ENCODE measurements at places on chromosomes 1 and 21. TPM values are rescaled to one million over a fixed set of nuclear protein-coding genes. Genes with fewer than 3 reads are reported as not detected.

The RCSD1 gene
- total RNA-seq, result 39.5 TPM

DNA sequence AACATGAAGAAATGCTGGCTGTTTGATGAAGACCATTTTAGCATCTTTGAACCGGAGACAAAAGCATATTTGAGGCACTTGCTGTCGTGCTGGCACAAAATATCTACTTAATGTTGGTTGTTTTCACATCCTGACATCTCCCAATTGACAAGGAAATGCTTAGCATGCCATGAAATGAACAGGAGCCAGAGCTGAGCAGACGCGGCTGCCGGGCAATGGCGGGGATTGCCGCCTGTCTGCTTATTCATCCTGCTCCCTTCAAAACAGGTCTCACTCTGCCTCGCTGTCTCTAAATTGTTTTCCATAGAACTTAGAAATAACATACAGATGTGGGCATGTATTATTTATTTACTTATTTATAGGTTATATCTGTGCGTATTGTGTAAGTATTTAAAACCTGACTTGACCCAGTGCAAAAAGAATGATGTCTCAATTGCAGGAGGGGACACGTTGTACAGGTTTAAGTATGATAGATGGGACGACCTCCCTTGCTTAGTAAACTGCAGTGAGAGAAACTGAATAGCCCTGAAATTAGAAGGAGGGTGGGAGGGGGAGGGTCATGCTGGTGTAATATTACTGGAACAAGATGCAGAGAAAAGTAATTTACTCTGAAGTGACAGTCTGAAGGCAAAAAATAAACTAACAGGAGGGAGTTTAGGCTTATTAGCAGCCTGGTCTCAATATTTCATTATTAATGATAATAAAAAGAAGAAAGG is 590.4 kb upstream of the PLXNA2 start:
- peak; percentile 4 for DNase-seq

GRCh38 chr1:15123925-15124324 is 29.6 kb upstream of the TMEM51 start:
- no peak for DNase-seq

- no peak for DNase-seq
Measured at GRCh38 chr1:178551940-178552339, 39.0 kb downstream of the TEX35 start.

DNA sequence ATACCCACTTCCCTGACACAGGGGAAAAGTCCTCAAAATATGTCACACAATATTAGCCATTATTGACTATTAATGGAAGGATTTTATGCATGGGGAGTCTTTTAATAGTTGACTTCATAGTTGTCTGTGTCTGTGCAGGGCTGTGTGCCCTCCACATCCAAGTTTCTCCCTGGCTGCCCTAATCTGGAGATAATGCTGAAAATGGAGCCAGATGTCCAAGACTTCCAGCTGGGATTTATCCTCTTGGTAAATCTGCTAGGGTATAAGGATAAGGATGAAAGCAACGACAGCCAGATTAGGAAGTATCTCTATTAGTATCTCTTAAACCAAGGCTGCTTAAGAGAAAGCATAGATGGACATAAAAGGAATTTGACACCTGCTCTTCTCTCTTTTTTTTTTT is 42.1 kb downstream of the CDK18 start:
- no peak for DNase-seq

- DNase-seq, result no peak
Measured at GRCh38 chr1:25128121-25128621, 104.1 kb downstream of the SYF2 start.

DNA sequence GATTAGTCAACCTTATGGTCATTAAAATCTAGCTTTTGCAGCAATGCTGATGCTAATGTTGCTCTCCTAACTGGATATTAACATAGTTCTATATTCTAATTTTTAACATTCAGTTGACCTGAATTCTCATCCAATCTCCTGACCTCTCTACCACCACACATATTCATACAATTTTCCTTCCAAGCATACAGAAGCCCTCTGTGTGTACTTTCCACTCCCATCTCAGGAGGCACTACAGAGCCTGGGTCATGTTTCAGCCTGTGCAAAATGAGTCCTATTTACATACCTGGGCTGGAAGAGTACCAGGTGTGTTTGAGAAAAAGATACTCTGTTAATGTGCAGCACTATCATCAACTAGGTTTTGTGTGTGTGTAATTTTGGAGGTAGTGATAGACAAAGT is 486.3 kb downstream of the NEGR1 start:
- no peak for DNase-seq

DNA sequence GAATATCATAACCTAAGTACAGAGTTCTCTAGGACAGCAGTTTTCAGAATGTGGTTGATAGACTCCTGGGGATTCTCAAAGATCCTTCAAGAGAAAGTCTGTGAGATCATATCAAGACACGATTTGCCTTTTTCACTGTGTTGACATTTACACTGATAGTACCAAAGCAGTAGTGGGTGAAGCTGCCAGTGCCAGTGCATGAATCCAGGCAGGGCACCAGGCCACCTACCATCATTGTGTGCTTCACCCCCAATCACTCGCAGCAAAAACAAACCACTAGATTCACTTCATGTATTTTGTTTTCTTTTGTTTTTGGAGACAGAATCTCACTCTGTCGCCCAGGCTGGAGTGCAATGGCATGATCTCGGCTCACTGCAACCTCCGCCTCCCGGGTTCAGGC is 23.9 kb downstream of the DNAJC16 start:
- no peak for DNase-seq

GRCh38 chr1:3028531-3029282 is 7.4 kb downstream of the ACTRT2 start:
- no peak for DNase-seq

DNA sequence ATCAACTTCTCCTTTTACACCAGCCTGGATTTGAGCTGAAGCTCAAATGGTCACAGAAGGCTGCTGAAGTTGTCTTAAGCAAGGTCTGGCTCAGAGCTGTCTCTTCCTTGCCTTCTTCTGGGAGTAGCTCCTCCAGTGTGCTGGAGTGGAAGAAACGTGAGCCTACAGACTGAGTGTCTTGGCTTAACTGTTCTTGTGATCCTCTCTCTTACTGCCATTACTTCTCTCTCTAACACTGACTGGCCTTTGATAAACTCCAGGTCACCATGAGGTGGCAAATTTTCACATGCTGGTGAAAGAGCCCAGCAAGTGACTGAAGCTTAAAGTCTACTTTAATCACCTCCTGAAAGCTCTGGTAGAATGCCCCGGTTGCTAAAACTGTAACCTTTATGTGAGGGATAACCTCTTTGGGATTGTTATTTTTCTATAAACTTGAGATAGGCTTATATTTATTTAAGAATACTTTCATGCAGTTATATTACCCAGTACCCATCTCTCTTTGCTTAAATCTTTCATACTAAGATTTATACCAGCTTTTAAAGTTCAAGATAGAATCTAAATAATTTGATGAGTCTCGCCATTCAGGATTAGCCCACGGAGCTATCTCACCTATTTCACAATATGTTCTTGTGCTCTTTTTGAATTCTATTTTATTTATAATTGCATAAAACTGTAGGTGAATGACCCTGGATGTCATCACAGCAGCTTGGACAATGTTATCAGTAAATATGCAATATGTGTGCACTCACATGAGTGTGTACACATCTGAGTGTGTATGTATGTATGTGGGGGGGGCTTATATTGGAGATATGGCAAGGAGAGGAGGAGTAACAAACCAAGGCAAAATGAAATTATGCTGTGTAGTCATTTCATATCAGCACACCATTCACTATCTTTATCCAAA is 924.0 kb downstream of the LTN1 start:
- no peak for DNase-seq

DNA sequence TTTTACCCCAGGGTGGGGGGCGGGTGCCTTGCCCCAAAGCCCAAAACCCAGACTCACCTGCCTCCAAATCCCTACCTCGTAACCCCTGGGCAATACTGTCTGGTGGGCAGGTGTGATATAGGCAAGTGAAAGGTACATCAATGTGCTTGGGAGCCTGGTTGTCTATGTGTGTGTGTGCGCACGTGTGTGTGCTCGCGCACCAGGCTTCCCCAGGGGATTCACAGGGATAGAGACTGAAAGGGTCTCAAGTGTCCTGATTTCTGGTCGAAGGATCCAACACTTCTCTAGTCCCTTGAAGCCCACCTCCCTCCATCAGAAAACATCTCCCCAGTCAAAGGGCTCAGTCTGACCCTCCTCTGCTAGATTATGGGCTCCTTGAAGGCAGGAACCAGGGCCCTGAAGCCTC is 28.9 kb upstream of the EPB41 start:
- DNase-seq, result no peak

DNA sequence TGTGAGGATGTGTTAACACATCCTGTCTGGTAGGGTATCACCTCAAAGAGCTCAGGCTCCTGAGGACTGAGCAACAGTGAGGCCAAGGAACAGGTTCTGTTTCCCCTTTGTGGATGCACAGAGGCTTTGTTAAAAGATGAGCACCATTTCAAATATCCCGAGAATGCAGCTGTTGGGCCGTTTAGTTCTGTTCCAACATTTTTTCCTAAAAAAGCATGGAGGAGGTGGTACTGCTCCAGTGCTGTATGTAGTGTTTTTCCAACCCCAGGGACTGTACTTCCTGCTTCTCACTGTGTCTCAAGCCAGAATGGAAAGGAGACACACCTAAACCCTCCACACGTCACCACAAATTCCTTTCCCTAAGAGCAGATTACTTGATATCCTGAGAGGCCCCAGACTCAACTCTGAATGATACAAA is 53.8 kb upstream of the BCL10 start:
- DNase-seq, result no peak

GRCh38 chr1:216700779-216701178 is 22.4 kb downstream of the ESRRG start:
- DNase-seq, result no peak

- no peak for DNase-seq
Measured at GRCh38 chr1:197799271-197799670, 24.0 kb upstream of the DENND1B start.
